MCF 10A (cell line): ENCODE measurements at places on chromosomes 6 and 20. TPM values are rescaled to one million over a fixed set of nuclear protein-coding genes. Genes with fewer than 3 reads are reported as not detected.

DNA sequence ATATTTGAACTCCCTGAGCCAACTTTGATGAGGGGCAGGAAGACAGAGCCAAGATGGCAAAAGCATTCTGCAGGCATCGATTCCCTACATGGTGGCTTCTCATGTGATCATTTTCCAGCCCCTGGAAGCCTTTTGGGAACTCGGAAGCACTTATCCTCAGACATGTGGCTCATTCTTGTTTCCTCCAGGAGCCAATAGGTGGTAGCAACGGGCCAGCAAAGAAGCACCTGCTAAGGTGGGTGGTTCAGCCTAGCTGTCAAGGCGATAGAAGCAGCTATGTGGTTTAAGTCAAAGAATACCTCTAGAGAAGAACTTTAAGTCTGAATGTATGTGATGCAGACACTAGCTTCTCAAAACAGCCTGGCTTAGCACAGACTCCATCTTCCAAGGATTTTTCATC, 64.9 kb upstream of the PAX1 start:
- H3K27ac ChIP-seq, result no peak overlapping the region
- peaks cover 5% of the 10 kb centered on the region for H3K36me3 ChIP-seq
- DNase-seq, result peak; percentile 45
- no peaks in the 10 kb centered on the region for H3K4me1 ChIP-seq
- H3K4me3 ChIP-seq, result no peak overlapping the region
- peaks cover 17% of the 10 kb centered on the region for H3K27me3 ChIP-seq

GRCh38 chr20:62675877-62676260, 32.8 kb upstream of the NTSR1 start:
- H3K27ac ChIP-seq, result no peak overlapping the region
- H3K4me3 ChIP-seq, result no peak overlapping the region
- peaks cover 16% of the 10 kb centered on the region for H3K36me3 ChIP-seq

GRCh38 chr6:47403801-47404200, 73.8 kb upstream of the CD2AP start:
- H3K27ac ChIP-seq, result no peak overlapping the region
- DNase-seq, result no peak
- H3K4me3 ChIP-seq, result no peak overlapping the region

GRCh38 chr6:128242765-128243403, 277.5 kb downstream of the PTPRK start:
- H3K27me3 ChIP-seq, result no peaks in the 10 kb centered on the region
- H3K4me3 ChIP-seq, result no peak overlapping the region
- H3K36me3 ChIP-seq, result peaks cover 7% of the 10 kb centered on the region
- H3K27ac ChIP-seq, result no peak overlapping the region
- DNase-seq, result no peak
- peaks cover 11% of the 10 kb centered on the region for H3K4me1 ChIP-seq

GHRH gene
- not detected in 2 replicates for total RNA-seq

SHLD1 gene
- total RNA-seq, result 2.3 and 3.3 TPM in 2 replicates
